SK-MEL-5 (cell line): ENCODE measurements at places on chromosomes 3 and 15. TPM values are rescaled to one million over a fixed set of nuclear protein-coding genes. Genes with fewer than 3 reads are reported as not detected.

The TRAIP gene
- total RNA-seq = 6.1 TPM in 2 replicates

The RSRC1 gene
- total RNA-seq = 63.9 and 64.6 TPM in 2 replicates

The ITPKA gene
- total RNA-seq = 0.45 and 0.85 TPM in 2 replicates

The SLC15A2 gene
- total RNA-seq = 0.05 and 1.2 TPM in 2 replicates

The TYRO3 gene
- 79.0 and 81.2 TPM in 2 replicates for total RNA-seq

The PLCL2 gene
- total RNA-seq = 3.5 and 4.4 TPM in 2 replicates

The SH3GL3 gene
- not detected in 2 replicates for total RNA-seq

The EFCAB12 gene
- total RNA-seq = 0.08 TPM in 1 of 2 replicates, not detected in the other

The ZSCAN29 gene
- 21.0 and 23.1 TPM in 2 replicates for total RNA-seq

The ZBBX gene
- not detected in 2 replicates for total RNA-seq
